ENCODE measurements at places on chromosomes 16 and 17.

GRCh38 chr17:76623271-76624146, 20.0 kb downstream of the ST6GALNAC1 start:
- peak; percentile 37 for DNase-seq

GRCh38 chr17:32976131-32976530, 15.5 kb upstream of the SPACA3 start:
- no peak for DNase-seq

- no peak for DNase-seq
Observed at GRCh38 chr17:20282526-20283308, 184.6 kb downstream of the LGALS9B start.

DNA sequence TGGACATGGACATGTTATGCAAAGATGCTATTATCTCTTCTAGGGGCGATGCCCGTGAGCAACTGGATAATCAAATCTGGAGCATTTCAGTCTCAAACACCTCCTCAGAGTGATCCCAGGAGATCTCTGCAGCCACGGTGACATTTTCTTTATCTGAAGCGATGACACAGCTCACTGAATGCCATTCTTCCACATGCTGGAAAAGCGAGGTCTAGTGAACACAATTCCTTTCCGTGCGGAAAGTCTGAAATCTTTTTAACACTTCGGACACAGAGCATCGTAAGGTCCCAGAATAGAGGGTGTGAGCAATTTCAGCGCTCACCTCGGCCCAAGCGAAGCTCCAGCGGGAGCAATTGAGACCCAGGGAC, 531 bp upstream of the HASPIN start:
- DNase-seq, result no peak

DNA sequence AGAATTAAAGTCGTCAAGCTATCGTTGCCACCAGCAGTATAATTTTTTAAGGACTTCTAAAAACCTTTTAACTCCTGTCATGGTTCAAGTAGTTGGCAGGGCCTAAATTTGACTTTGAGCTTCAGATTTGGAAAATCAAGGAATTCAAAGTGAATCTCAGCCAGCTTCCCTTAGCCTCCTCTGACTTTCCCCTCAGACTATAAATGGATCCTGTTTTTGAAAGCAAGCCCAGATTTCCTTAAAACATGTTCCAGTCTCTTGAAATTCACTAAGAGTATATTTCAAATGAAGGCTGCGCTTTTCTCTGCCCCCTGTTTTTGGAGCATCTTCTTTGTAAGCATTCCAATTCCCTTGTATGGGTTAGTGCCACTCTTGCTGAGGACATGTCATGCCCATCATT, 101.8 kb upstream of the CDH8 start:
- no peak for DNase-seq

- DNase-seq, result no peak
Observed at GRCh38 chr17:75773808-75774470, 8.9 kb upstream of the GALK1 start.

DNA sequence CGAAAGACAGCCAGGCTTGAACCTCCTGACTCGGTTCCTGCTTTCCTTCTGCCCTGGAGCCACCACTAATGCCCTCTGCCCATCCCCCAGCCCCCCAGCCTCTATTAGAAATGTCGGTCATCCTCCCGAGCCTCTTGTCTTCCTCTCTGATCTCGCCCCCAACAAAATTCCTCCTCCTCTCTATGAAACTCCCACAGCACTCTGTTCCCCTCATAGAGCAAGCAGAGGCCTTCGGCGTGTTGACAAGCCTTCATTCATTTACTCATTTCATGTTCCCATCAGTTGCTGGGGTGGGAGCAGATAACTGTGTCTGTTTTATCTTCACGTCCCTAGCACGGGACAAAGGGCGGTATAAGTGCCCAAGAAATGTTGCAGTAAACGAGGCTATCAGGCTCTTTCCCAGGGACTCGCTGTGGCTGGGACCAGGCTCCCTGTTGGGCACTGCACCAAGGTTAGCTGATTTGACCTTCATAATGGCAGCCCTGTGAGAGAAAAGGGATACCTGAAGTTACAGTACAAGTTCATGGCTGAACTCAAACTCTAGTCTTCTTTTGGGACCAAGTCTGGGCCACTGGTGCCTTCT, 7.8 kb downstream of the FBXL19 start:
- no peak for DNase-seq

- DNase-seq, result peak; percentile 80
Observed at GRCh38 chr17:4073983-4074830, 68.6 kb downstream of the ZZEF1 start.

DNA sequence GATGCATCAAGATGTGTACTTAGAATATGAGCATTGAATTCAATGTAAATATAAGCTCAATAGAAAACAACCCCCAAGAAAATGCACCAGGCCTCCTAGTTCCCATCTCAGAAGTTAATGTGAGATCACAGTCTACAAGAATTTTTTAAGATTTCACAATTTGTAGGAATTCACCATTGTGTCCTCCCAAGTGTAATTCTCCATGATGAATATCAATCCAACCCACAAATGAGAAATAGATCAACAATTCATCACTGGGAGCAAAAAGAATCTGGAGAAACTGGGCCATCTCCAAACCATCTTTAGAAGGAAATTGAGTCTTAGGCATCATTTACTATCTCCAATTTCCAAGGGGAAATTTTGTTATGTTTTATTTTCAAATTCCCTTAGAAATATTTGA, 310.5 kb upstream of the GOT2 start:
- DNase-seq, result no peak

DNA sequence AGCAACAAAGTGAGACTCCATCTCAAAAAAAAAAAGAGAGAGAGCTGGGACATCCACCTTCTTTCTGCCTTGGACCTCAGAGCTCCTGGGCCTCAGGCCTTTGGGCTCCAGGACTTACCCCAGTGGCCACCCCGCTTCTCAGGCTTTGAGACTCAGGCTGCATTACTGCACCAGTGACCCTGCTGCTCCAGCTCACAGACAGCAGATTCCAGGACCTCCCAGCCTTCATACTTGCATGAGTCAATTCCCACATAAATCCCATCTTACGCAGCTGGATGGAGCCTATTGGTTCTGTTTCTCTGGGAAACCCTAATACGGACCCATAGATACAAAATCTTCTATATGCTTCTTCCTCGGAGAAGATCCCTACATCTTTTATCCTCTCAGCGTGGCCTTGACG, 2.1 kb upstream of the CEP295NL start:
- no peak for DNase-seq

DNA sequence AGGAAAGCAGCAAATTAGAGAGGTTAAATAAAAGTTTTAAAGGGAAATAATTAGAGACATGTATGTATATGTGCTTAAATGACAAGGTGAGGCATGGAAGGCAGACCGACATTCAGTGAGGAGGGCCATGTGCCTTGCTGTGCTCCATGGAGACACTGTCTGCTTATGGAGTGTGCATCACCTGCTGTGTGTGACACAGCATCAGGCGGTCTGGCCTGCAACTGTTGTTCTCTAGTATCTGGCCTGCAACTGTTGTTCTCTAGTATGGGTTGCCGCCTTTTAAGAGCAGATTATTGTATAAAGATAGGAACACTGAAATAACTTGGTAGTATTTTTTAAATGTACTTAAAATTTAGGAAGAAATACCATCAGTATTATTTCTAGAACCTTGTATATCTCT, 225.1 kb downstream of the LGALS9B start:
- DNase-seq, result no peak

GRCh38 chr16:79062336-79062735, 538.2 kb downstream of the MAF start:
- DNase-seq, result no peak

DNA sequence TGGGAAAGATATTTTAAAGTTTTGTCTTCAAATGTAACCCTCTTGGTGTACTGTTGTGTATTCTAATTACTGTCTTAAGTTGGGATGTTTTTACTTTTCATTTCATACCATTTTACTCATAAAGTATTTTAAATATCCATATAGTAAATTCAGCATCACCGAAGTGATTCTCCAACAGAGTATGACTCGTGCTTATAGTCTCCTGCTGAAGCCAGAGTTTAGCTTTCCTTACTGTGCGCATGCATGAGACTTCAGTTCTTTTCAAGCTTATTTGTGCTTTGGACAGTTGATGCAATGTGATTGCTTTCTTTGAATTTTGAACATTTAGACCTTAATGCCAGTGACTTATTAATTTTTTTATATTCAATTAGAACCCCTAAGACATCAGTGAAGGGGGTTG, 7.4 kb upstream of the VPS35L start:
- no peak for DNase-seq

DNA sequence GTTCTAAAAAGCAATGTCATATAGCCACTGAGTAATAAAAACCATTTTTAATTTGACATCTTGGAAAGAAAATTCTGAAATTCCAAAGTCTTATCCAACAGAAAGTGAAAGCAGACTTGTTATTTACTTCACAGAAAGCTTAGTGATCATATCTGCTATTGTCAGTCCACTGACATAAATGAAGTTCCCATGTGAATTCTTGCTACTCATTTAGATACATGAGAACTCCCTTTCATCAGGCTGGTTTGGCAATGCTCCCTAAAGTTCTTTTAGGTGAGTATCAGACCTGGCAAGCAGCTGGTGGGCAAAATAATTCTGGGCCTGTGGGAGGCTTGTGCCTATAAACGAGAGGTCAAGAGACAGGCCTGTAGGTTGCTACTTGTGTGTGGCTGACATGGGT, 23.4 kb downstream of the NME2 start:
- DNase-seq, result no peak

- DNase-seq, result no peak
Observed at GRCh38 chr17:17595755-17596154, 4.2 kb upstream of the PEMT start.

- no peak for DNase-seq
Observed at GRCh38 chr17:81302861-81303333, 7.8 kb upstream of the SLC38A10 start.

DNA sequence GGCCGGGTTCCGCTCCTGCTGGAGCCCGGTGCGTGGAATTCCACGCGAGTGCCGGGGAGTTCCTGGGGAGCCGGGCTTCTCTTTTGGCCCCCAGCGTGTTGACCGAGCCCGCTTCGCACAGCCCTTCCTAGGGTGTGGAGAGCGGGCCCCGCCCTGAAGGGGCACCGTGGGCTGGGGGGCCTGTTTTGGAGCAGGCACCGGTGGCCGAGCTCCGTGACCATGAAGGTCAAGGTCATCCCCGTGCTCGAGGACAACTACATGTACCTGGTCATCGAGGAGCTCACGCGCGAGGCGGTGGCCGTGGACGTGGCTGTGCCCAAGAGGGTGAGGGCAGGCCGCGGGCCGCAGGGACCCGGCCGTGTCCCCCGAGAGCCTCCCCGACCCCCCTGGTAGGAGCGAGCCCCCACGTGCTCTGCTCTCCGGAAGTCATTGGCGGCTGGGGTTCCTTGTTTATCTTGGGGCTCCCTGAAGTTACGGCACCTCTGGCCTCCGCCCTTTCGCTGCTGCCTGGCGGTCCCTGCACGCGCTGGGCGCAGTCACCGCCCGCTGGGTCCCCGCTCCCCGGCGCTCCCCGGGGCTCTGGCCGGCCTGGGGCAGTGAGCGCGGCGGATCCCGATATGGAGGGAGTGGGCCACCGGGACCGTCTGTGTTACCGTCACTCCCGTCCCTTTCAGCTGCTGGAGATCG, 528 bp downstream of the HAGHL start:
- DNase-seq, result no peak

- no peak for DNase-seq
Observed at GRCh38 chr16:31036691-31037090, 3.3 kb downstream of the STX4 start.

- DNase-seq, result peak; percentile 24
Observed at GRCh38 chr17:57747221-57748017, 2.3 kb upstream of the CCDC182 start.

DNA sequence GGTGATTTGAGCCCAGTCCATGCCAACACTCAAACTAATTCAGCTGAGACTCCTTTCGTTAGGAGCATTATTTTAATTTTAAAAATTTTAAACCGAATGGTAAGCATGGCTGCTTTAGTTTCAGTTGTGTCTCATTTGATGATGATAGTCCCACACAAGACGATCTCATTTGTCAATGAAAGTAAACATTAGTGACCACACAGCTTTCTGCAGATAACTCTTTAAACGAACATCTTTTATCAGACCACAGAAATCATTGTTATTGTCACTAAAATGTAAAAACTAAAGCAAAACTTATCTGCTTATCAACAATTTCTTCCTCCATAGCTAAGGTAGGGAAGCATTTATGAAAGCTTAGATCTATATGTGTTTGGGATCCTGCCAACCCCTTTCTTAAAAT, 382.2 kb downstream of the ZFHX3 start:
- DNase-seq, result no peak

DNA sequence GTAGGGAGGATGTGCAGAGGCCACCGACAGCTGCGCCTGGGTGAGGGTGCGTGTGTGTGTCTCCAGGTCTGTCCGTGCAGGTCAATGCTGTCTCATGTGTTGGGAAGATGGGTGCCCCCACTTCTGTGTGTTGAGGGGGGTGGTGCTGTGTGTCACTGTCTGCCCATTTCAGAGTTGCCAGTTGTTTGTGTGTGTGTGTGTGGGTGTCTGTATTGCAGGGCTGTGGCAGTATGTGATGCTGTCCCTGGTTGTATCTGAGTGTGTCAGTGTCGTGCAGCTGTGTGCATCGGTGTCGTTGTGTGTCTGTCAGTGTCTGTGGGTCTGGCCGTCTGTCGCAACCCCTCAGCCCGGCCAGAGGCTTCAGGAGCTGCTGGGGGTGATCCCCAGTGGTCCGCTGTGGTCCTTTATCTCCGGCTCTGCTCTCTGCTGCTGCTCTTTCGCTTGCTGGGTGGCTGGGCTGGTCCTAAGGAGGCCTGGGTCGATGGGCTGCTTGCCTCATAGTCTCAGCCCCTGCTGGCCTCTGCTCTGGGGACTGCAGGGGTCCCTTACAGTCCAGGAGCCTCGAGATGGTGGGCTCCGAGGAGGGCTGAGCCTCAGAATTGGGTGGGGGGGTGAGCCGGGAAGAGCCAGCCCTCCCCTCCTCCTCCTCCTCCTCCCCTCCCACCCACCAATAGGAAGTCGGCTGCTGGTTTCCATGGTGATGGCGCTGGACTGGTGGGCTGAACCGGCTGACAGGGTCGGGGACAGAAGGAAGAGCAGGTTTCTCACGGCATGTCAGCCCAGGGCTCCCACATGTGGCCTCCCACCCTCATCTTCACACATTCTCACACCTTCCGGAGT, at the start of gene TSPOAP1:
Gene TSPOAP1 (minus strand): TSS at position 601 of the 840 bp plus-strand sequence. CDS start 875 bp downstream, outside the sequence.
- DNase-seq, result no peak

DNA sequence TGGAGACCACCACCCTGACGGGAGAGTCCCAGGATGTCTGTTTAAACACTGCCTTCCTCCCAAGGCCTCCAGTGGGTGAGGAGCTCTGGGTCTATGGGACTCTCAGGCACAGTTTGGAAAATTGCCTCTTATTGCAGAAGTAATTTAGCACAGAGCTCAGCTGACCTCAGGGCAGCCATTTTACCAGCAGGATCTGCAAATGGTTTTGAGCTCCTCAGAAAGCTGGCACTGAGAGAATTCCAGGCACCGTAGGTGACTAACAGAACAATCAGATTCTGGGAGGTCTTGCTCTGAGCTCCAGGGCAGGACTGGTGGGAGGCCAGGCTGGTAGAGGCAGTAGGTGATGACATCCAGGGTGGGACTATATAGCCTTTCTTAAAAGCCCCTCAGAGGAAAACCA, 17.3 kb upstream of the C16orf74 start:
- no peak for DNase-seq

Measured in gastrocnemius medialis (tissue), 4 donors.